Muscle of leg (tissue), 16 donors: ENCODE measurements at places on chromosomes 3 and 15. TPM values are rescaled to one million over a fixed set of nuclear protein-coding genes. Genes with fewer than 3 reads are reported as not detected.

- no peak for DNase-seq
Observed at GRCh38 chr3:184235381-184236032, 6.1 kb downstream of the VWA5B2 start.

- no peak for DNase-seq
Observed at GRCh38 chr3:43079536-43080332, 26.1 kb downstream of the POMGNT2 start.

- DNase-seq = no peak
Observed at GRCh38 chr3:19769694-19770093, 164.3 kb downstream of the EFHB start.

- no peak for DNase-seq
Observed at GRCh38 chr3:175129571-175129970, 270.4 kb downstream of the NAALADL2 start.

- DNase-seq = no peak
Observed at GRCh38 chr3:100333970-100334487, 528 bp upstream of the NIT2 start.

- no peak for DNase-seq
Observed at GRCh38 chr15:67803996-67804843, 21.1 kb upstream of the SKOR1 start.

GP5 gene
- 0.35 TPM for total RNA-seq

RFT1 gene
- total RNA-seq = 8.2 TPM

FGD5 gene
- total RNA-seq = 14.1 TPM

TGM4 gene
- not detected for total RNA-seq
